ENCODE measurements at places on chromosomes 16 and 17. TPM values are rescaled to one million over a fixed set of nuclear protein-coding genes. Genes with fewer than 3 reads are reported as not detected.

NAGS gene
- 1.2 TPM for total RNA-seq

FNDC8 gene
- total RNA-seq, result not detected

MGRN1 gene
- total RNA-seq, result 51.5 TPM

RNU2-1 gene
- not detected for total RNA-seq

PIGS gene
- total RNA-seq, result 25.0 TPM

ENPP7 gene
- not detected for total RNA-seq

ATPAF2 gene
- 19.9 TPM for total RNA-seq

SSTR5 gene
- total RNA-seq, result 1.3 TPM

NFATC2IP gene
- 10.3 TPM for total RNA-seq

GSG1L gene
- not detected for total RNA-seq

CDH3 gene
- not detected for total RNA-seq

RPL23 gene
- total RNA-seq, result 917 TPM

CRYBA1 gene
- total RNA-seq, result not detected

YPEL2 gene
- 24.4 TPM for total RNA-seq

TOM1L1 gene
- total RNA-seq, result 4.1 TPM

ITGAL gene
- 0.16 TPM for total RNA-seq

SLX1A gene
- 23.6 TPM for total RNA-seq

NOG gene
- 3.0 TPM for total RNA-seq

CBFA2T3 gene
- total RNA-seq, result 7.3 TPM

CDH8 gene
- total RNA-seq, result not detected

CNGB1 gene
- total RNA-seq, result not detected

ANKRD13B gene
- 8.2 TPM for total RNA-seq

NR1D1 gene
- 16.0 TPM for total RNA-seq

CCL17 gene
- total RNA-seq, result not detected

NPIPB6 gene
- not detected for total RNA-seq

MYL11 gene
- total RNA-seq, result 2,233 TPM

GSG1L2 gene
- total RNA-seq, result not detected

SULT1A2 gene
- total RNA-seq, result not detected

LHX1 gene
- not detected for total RNA-seq

RAP1GAP2 gene
- total RNA-seq, result 1.1 TPM

TRIM25 gene
- total RNA-seq, result 16.2 TPM

SLC6A4 gene
- not detected for total RNA-seq

ADPRM gene
- 32.5 TPM for total RNA-seq

GRIN2A gene
- 0.87 TPM for total RNA-seq

COX6A2 gene
- total RNA-seq, result 1,192 TPM

KRT25 gene
- not detected for total RNA-seq

HIGD1B gene
- 5.6 TPM for total RNA-seq

NHERF2 gene
- 67.4 TPM for total RNA-seq

CEP20 gene
- 80.4 TPM for total RNA-seq

BLTP2 gene
- 85.0 TPM for total RNA-seq

EVI2B gene
- total RNA-seq, result 3.0 TPM

GRAP gene
- 1.7 TPM for total RNA-seq

NEUROD2 gene
- not detected for total RNA-seq

HS3ST3A1 gene
- 1.4 TPM for total RNA-seq

CES5A gene
- not detected for total RNA-seq

HBZ gene
- not detected for total RNA-seq

FBXL16 gene
- not detected for total RNA-seq

ZFP3 gene
- total RNA-seq, result 8.6 TPM

PRR15L gene
- not detected for total RNA-seq

KRTAP16-1 gene
- not detected for total RNA-seq

KCNJ12 gene
- total RNA-seq, result 31.9 TPM

SYT17 gene
- total RNA-seq, result 0.22 TPM

FBXW10B gene
- total RNA-seq, result 1.5 TPM

MMP28 gene
- 3.1 TPM for total RNA-seq

Measured in gastrocnemius medialis (tissue), 4 donors.